ENCODE measurements at places on chromosomes 11 and 22.

DNA sequence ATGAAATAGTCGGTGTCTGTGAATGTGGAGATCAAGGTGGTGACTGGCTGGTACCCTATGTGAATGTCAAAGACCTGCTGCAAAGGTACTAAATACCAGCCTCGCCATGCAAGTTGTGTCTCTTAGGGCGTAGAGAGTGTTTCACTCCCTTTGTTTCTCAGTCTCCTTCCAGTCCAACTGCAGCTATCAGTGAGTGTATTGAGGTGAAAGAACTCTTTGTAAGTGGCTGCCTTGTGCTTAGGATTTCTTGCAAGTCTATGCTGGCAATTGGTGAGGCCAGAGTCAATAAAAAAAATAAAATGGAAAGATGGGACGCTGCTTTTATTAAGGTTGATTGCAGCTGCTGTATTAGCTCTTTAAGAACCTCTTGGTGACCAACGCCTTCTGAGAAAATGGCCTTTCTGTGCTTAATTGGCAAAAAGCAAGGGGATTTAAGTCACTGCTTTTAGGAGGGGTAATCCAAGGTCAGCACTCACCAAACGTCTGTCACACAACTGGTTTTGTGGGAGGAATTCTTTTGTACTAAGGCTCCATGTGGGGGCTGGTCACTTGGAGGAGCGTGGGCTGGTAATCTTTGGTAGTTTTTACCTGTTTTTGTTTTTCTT is 95.1 kb downstream of the PARVA start:
- no peak for DNase-seq

GRCh38 chr11:28701760-28702449 is 593.7 kb downstream of the METTL15 start:
- peak; percentile 70 for DNase-seq

DNA sequence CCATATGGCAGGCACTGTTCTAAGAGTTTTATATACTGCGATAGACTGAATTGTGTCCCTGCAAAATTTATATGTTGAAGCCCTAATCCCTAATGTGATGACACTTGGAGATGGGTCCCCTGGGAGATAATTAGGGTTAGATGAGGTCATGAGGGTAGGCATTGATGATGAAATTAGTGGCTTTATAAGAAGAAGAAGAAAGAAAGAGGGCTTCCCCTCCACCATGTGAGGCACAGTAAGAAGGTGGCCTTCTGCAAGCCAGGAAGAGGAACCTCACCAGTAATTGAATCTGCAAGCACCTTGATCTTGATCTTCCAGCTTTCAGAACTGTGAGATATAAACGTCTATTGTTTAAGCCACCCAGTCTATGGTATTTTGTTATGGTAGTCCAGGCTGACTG is 46.6 kb upstream of the TENM4 start:
- DNase-seq = no peak

DNA sequence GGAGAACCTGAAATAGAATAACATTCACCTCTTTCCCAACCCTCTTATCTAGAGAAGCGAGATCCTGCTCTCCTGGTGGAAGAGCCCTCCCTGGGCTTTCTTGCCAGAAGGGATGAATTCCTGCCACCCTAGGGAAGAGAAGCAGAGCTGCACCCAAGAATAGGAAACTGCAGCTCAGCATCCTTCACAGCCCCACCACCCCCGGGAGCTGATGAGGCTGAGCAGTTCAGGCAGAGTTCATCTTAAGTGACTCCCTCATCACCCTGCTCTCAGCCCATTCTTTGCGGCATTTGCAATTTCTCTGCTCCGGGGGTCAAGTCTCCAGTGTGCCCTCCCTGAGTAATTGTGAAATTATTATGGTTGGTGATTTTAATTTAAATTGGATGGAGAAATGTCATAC is 514.9 kb downstream of the BUD13 start:
- no peak for DNase-seq

DNA sequence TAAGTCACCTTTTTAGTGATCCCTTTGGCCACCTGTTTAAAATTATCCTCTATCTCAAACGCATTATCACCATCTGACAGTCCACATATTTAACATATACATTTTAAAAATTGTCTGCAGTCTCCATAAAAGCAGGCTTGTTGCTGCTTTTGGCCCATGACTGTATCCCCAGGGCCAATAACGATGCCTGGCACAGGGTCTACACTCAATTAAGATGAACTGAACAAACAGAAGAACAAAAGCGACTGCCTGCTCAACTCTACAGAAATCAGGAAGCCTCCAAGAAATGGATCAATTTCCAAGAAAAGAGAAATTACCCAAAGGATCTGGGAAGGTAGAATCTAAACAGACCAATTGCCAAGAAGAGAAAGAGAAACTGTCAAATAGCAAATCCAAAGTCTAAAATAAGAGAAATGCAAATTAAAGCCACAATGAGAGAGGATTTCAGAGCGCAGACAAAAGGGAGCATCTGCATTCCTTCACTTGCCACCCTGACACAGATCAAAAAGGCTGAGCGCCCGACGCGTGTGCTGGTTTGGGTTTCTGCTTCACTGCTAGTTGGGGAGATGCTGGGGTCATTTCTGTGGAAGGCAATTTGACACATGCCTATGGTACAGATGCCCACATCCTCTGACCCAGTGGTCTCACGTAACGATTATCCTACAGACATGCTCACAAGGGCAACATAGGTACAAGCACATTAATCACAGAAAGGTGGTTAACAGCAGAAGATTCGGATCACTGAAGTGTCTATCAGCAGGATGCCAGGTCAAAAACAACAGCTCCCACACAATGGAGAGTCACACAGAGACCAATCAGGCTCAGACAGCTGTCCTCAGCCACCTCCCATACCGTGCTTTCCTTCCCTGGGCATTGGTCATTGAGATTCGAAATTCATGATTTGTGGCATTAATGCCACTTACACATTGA is 55.9 kb downstream of the SHISAL1 start:
- no peak for DNase-seq

DNA sequence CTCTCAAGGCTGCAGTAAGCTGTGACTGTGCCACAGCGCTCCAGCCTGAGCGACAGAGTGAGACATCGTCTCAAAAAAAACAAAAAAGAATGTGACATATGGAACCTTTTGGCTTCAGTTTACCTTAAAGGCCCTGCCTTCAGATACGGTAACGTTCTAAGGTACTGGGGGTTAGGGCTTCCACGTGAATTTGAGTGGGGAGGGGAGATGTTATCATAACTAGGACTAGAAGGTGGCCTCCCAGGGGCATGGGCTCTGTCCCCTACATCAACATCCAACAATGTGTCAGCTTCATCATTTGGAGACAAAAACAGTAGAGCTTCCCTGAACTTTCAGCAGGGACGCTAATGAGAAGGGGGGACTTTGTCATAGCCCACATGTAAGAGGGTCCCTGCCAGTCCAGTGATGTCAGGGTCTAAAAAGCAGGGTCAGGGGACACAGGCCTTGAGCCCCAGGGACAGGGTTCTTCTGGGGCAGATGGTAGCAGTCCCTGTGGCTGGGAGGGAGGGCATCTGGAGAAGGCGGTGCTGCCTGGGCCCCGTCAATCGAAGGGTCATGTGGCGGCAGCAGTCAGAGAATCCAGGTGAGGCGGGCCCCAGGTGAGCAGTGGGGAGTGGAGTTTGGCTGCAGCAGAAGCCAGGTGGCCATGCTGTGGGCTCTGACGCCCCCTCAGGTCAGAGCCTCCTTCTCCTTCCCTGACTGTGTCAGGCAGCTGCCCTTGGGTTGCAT is 79.8 kb downstream of the BCR start:
- DNase-seq = no peak

- DNase-seq = no peak
Measured at GRCh38 chr11:26632691-26633159, 60.7 kb upstream of the MUC15 start.

- DNase-seq = no peak
Measured at GRCh38 chr11:61486779-61487178, 21.8 kb upstream of the LRRC10B start.

GRCh38 chr11:119446434-119446833 is 23.5 kb upstream of the THY1 start:
- DNase-seq = no peak

DNA sequence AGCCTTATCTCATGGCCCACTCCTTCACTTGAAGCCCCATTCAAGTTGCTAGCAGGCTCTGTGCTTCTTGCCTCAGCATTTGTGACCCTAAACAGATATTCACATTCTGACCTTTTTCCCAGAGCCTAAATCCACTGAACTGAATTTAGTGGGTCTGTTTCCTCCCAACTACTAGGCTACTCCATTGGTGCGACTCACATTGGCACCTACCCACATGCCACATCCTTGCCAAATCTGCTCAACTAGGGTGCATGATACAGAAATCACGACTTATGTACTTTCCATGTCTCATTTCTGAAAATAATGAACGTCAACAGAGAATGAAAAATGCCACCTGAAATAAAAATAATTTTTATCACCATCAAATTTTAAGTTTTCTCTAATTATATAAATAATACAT is 8.4 kb upstream of the MMP12 start:
- no peak for DNase-seq

DNA sequence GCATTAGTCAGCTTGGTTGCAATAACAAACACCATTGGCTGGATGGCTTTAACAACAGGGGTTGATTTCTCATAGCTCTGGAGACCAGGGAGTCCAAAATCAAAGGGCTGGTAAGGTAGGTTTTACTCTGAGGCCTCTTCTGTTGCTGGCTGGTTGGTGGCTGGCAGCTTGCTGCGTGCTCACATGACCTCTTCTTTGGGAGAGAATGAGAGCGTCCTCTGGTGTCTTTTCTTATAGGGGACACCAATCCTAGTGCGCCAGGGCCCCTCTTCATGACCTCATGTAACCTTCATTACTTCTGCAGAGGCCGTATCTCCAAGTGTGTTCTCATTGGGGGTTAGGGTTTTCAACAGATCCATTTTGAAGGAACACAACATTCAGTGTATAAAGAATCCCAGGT is 1308.3 kb downstream of the TBC1D22A start:
- no peak for DNase-seq

- no peak for DNase-seq
Measured at GRCh38 chr11:114207096-114207495, 89.1 kb upstream of the NNMT start.

- no peak for DNase-seq
Measured at GRCh38 chr11:123544631-123545375, 109.6 kb downstream of the SCN3B start.

GRCh38 chr22:50694766-50695420 is 22.3 kb downstream of the SHANK3 start:
- DNase-seq = no peak

- no peak for DNase-seq
Measured at GRCh38 chr11:134579724-134580609, 167.9 kb upstream of the B3GAT1 start.

DNA sequence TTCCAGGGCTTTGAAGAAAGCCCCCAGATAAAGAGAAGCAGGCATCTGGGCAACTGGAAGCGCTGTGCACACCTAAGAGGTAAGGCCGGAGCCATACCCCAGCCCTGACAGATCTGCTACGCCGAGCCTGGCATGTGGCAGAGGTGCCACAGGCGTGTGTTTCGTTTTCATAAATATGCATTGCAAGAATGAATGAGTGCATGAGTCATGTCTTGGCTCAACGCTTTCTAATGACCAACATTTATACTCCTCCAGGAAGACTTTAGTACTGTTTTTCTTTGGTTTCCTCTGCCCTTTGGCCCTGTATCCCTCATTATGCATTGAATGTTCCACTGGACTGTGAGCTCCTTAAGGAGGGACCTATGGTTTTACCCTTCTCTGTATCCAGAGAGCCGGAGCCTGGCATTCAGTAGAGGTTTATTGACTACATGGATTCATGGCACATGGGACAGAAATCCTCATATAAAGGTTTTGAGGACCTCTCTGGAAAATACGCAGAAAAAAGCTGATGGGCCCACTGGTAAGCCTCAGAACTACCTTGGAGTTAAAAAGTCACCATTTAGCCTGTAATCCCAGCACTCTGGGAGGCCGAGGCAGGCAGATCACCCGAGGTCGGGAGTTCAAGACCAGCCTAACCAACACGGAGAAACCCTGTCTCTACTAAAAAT is 38.9 kb upstream of the CSNK2A3 start:
- no peak for DNase-seq

DNA sequence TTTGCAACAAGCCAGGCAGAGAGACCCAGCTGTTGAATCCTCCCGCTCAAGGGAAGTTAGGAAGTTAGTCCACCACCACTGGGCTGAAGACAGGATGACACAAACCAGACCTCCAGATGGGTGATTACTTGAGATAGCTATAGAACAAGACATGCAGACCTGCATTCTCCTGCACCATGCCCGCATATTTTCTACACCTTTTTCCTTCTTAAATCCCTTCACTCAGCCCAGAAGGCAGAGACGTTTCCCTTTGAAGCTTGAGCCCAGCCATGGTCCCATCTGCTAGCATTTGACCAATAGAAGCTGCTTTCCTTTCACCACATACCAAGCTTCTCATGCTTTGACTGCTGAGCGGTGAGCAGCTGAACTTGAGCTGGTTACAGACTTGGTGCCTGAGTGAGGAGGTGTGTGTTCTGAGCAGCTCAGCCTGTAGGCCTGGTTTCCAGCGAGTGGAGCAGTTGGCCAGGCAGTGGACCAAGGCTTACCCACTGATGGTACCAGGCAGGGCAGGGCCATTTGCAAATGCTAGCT is 29.2 kb upstream of the CBX6 start:
- DNase-seq = no peak

DNA sequence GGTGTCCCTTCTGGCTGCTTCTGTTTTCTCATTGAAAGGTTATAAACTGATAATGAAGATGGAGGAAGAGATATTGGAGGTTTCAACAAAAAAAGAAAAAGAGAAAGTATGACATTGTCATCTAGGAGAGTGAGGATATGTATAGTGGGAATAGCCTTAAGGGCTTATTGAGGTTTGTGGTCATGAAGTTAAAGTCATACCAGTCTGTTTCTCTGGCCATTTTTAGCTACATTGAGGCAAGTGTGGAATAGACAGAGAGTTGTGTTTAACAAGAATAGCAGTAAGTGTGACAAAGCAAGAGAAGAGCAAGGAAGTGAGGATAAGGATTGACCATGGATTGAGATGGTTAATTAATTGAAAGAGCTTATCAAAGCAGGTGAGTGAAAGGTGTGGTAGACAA is 110.4 kb downstream of the ELP4 start:
- no peak for DNase-seq

GRCh38 chr11:20790622-20791021 is 121.2 kb downstream of the NELL1 start:
- no peak for DNase-seq

- DNase-seq = no peak
Measured at GRCh38 chr11:87430821-87431220, 393.1 kb downstream of the TMEM135 start.

DNA sequence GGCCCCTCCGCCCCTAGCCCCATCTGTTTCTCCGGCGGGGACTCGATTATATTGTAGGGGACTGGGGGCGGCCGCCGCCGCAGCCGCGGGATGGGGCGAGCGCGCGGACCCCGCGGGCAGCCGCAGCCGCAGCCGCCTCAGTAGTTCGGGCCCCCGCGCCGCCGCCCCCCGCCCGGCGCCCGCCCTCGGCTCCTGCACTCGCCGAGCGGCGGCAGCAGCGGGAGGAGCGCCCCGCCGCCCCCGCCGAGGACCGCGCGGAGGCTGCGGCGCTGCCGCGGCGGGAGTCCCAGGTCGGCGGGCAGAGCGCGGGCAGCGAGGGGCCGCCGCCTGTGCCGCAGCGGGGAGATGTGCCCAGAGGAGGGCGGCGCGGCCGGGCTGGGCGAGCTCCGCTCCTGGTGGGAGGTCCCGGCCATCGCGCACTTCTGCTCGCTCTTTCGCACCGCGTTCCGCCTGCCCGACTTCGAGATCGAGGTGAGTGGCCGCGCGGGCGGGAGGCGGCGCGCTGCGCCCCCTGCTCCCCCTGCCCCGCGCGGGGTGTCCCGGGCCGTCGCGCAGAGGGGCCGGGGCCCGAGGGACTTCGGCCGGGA is at the start of gene CECR2:
TSS of gene CECR2 (plus strand) at position 22 of the 587 bp plus-strand sequence. CDS start at position 346, 324 bp downstream.
- no peak for DNase-seq

Data from SW 1271 (cell line).